T-helper 9 cell (primary cell): ENCODE measurements at places on chromosomes 1 and 21.

DNA sequence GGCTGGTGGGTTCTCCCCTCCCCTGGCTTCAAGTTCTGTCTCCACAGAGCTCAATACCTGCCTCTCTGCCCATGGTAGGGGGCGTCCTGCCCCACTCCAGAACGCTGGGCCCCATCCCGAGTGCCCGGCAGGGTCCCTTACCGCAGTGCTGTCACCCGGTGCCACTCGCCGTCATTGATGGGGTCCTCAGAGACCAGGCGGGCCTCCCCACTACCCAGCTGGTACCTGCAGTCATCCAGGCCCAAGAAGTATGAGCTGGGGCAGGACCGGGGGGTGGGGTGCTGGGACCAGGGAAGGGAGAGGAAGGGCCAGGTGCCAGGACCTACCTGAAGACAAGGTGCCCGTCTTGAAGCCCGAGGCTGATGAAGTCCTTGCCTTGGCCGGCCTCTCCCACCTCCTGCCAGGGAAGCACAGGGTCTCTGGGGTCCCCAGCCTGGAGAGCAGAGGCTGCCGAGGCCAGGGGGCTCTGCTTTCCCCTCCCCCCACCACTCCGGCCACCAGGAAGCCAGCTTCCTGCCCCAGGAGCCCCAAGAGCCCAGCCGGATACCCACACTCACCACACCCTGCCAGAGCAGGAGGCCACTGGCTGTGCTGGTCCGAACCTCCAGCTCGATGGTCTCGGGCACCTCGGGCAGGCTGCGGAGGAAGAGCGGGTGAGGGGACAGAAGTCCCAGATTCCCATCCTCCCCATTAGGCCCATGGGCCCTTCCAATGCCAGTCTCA, 12.1 kb downstream of the LDLRAD2 start:
- no peak for DNase-seq

DNA sequence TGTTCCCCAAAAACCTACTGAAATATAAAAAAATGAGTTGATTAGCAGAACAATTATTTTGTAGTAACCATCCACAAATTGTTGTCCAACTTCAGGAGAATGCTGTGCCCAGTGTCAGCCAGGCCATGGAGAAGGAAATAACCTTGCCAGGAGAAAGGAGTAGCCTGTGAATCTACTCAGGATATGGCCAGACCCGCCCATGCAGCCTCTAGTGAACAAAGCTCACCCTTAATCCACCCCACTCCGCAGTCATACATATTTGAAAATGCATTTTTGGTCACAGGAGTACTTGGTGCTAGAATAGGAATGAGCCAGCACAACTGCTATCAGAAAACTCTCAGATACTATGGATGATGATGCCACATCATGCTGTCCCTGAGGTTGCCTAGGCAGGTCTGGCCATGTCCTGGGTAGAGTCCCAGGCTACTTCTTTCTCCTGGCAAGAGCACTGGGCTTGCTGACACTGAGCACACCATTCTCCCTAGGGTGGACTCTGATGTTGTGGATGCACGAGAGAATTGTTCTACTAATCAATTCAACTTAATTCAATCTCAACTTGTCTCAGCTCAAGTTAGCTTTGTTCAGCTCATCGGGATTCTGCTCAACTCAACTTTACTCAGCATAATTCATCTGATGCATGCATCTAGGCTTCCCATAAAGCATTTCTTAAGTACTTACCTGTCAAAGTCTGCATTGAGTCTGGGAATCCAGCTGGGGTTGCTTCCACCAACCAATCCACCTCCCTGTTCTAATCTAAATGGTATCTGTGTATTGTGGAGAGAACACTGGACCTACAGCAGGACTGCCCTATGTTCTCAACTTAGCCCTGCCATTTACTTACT, 18.2 kb downstream of the STYXL2 start:
- DNase-seq, result no peak

DNA sequence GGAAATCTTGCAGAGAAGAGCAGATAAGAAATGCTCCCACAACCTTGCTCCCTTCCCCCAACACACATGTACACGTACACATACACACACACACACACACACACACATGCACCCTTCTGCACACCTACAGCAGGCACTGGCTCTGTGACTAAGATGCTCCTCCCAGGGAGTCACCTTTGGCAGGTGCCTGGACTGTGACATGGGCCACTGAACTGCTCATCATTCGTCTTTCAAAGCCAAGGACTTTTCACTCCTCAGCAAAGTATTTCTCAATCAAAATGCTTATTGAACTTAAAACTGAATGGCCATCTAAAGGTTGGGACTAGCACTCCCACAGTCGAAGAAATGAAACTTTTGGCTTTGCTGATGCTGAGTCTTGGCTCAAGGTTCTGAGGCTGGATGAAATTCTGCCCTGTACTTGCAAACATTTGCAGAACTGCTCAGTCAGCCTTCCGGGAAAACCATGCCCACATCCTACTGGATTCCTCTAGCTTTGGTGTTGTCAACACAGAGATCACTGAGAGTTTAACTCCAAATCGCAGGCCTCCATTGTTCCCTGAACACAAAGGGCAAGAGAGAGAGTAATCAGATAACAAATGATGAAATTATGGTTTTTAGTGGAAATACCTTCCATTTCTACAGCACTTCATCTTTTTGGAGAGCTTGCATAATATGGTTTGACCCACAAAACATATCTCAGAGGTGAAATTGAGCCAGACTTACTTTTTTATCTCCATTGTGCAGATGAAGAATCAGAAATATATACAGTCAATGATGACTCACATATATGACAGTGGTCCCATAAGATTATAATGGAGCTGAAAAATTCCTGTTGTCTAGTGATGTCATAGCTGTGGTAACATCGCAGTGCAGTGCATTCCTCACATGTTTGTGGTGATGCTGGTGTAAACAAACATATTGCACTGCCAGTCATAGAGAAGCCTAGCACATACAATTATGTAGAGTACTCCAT, 72.4 kb upstream of the BCAR3 start:
- no peak for DNase-seq

- no peak for DNase-seq
Observed at GRCh38 chr21:23593582-23593981, 2013.7 kb downstream of the MRPL39 start.

- DNase-seq, result no peak
Observed at GRCh38 chr1:6580593-6581409, 1.0 kb downstream of the ZBTB48 start.

- DNase-seq, result no peak
Observed at GRCh38 chr1:37677143-37677439, 15.2 kb upstream of the CDCA8 start.

- DNase-seq, result no peak
Observed at GRCh38 chr21:45469273-45470086, 64.5 kb downstream of the COL18A1 start.

GRCh38 chr1:109198043-109198695, 15.5 kb upstream of the SARS1 start:
- DNase-seq, result no peak

DNA sequence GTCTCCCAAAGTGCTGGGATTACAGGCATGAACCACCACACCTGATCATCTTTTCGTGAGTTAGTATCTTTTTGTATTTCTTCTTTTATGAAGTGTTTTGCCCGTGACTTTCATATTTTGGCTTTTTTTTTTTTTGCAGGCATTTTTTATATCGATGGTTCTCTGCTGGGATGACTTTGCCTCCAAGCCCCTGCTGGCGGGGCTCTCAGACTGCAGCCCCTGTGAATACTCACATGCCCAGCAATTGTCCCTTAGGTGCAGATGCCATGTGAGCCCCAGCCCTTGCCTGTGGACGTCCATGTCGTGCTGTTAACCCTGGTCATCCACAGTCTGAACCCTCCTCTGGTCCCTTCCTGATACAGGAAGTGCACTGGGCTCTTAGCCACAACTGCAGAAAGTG, 21.7 kb downstream of the CRYAA start:
- DNase-seq, result no peak

DNA sequence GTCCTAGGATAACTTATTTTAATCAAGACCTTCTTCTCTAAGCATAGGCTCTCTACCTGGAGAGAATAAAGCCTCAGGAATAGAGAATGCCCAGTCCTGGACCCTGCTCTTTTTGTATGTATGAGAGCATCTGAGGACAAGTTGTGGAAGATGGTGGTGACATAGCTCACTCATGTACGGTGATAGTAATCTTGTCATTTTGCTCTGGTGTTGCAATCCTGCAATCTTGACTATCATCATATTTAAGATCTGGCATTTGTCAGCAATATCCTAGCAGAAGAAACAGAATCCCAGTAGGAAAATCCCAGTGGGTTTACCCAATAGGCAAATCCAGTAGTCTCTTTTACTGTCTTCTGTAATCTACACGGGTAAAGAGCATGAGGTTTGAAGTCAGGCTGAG, 21.6 kb upstream of the SERBP1 start:
- no peak for DNase-seq

- DNase-seq, result no peak
Observed at GRCh38 chr1:206469411-206469932, 804 bp upstream of the IKBKE start.

DNA sequence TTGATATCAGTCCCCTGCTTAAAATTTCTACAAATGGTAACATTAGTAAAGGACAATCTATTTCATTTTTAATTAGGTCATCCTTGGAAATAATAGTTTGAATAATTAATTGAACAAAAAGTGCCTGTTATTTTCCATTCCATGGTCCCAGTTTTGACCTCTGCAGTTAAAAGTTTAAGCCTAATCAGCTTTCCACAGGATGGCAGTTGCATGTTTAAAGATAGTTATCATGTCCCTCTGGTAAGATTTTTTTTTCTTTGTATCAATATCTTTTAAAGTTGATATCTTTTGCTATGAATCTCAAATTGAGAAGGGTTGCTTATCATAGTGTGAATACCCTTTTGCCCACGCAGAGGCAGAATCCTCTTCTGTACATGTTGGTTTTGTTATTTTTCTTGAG, 90.4 kb downstream of the HS2ST1 start:
- DNase-seq, result no peak

- no peak for DNase-seq
Observed at GRCh38 chr21:33055991-33056390, 13.9 kb upstream of the OLIG1 start.

DNA sequence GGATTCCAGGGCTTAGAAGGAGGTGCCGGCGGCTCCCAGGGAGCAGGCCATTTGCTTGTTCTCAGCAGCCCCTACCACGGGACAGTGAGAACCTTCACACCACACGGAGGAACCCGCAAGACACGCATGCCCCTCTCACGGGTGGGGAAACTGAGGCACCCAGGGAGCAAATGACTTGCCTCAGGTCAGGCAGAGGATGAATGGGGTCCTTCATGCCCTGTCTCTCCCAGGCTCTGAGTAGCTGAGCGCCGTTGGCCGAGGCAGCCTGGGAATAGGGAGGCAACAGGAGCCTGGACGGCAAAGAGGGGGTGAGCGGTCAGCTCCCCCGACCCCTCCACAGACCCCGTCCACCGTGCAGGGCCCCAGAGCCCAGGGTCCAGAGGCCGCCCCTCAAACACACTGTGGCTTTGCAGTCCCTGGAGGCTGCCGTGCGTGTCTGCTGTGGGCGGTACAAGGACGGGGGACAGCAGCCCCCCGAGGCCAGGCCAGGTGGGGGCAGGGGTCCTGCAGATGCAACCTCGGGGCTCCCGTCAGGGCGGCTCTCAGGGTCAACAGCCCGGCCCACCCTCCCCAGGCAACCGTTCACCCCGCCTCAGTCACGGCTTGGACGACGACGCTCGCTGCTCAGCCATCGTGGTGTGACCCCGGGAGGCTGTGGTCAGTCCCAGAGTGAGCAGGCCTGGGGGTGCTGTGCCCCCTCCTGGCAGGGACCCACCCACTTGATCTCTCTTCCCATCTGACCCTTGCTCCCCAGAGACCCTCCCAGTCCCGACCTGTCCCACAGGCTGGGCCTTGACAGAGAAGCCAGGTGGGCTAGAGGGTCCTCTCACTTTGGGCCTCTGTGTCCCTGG, 15.8 kb upstream of the COL6A2 start:
- DNase-seq, result no peak
